Effector CD4-positive, alpha-beta T cell (primary cell): ENCODE measurements at places on chromosomes 6 and 20.

DNA sequence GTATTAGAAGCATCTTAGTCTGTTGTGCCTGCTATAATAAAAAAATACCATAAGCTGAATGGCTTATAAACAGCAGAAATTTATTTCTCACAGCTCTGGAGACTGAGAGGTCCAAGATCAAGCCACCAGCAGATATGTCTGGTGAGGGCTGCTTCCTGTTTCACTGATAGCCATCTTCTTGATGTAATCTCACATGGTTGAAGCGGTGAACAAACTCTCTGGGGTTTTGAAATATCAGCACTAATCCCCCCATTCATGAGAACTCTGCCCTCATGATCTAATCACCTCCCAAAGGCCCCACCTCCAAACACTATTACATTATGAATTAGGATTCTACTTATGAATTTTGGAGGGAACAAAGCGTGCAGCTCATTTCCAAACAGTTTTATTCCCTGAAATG lies 11.6 kb upstream of the CLVS2 start:
- DNase-seq, result no peak

- no peak for DNase-seq
Observed at GRCh38 chr6:8821981-8822381, 386.6 kb upstream of the SLC35B3 start.

GRCh38 chr6:123393331-123393730 lies 243.4 kb downstream of the TRDN start:
- DNase-seq, result no peak

DNA sequence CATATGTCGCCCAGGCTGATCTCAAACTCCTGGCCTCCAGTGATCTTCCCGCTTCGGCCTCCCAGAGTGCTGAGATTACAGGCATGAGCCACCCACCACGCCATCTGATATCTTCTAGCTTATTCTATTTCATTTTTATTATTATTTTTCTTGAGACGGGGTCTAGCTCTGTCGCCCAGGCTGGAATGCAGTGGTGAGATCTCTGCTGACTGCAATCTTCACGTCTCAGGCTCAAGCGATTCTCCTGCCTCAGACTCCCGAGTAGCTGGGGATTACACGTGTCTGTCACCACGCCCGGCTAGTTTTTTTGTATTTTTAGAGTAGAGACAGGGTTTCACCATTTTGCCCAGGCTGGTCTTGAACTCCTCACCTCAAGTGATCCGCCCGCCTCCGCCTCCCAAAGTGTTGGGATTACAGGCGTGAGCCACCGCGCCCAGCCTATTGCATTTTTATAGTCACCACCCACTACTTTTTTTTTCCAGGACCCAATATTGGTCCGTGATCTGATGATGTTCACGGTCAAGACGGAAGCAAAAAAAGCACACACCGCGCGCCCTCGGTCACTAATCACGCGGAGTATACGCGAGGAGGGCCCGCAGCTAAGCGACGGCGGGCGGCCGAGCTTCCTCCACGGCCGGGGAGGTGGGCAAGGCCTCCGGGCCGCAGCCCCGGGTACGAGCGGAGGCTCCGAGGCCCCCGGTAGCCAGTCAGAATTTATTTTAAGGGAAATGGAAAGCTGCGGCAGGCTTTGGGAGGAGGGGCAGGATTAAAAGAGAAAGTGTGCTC lies 1.1 kb upstream of the LSM14B start:
- no peak for DNase-seq

- DNase-seq, result no peak
Observed at GRCh38 chr20:47886454-47887041, 101.3 kb upstream of the SULF2 start.

DNA sequence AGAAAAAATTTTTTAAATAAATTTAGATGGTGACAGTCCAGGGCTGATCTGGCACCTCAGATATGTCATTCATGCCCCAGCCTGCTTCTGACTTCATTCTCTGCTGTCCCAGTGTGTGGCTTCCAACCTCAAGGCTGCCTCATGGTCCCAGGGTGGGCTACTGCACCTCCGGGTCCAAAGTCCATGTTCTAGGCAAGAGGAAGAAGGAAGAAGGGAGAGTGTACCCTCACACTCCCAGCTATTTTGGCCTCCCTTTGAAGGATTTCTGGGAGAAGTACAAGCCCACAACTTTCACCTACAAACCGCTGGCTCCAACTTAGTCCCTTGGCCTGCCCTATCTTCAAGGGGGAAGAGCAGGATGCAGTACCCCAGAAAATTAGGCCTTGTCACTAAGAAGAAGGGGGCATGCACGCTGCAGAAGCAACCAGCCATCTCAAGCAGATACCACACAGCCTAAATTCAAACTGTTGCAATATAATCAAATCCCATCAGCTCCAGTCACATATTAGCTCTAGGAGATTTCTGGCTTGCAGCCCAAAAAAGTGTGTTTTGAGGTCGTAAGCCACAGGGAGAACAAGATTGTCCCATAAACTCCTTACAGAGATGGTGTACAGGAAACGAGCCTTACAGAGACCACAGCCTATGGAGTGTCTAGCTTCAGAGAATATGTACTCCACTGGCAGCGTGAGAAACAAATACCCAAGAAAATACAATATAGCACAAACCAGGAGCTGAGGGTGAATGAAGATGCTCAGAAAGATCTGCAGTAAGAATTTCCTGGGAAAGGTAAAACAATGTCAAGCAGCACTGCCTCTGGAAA lies 906 bp upstream of the BTN3A2 start:
- no peak for DNase-seq

DNA sequence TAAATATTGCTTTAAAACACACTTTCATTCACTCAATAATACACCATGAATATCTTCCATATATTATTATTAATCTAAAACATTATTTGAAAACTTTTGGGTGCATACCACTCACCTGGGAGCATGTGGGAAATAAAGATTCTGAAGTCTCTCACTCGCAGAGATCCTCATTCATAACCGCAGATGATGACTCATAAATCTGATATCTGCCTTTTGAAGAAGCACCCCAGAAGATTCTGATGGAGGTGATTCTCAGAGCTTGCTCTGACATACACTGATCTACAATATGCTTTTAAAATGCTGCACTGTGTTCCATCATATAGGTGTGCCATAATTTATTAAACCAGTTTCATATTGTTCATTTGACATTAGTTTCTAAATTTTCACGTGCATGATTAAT lies 135.0 kb upstream of the SGK1 start:
- no peak for DNase-seq

DNA sequence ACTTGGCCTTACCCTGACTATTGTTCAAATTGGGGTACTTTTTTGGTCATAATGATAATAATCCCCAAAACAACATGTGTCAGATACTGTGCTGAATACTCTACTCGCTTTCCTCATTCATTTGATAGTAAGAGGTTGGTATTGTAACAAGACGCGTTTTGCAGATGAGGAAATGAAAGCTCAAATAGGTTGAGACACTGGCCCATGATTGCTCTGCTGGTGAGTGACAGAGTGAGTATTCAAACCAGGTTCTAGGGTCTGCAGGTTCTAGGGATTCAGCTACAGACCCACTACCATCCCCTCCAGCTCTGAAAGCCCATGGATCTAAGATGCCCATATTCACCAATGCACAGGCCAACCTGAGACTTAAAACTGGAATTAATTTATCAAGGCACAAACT lies 1.3 kb upstream of the ENPP4 start:
- no peak for DNase-seq
